ENCODE measurements at places on chromosomes 11 and 22.
A peak's percentile ranks its signal among the peaks of the same experiment; 100 is the strongest.

- DNase-seq, result no peak
These were observed 85.8 kb downstream of the MIAT start for GRCh38 chr22:26743149-26743548.

GRCh38 chr11:117146521-117146920, 2.4 kb downstream of the PAFAH1B2 start:
- DNase-seq, result no peak

GRCh38 chr11:83280256-83280655, 5.9 kb downstream of the CCDC90B start:
- DNase-seq, result no peak

DNA sequence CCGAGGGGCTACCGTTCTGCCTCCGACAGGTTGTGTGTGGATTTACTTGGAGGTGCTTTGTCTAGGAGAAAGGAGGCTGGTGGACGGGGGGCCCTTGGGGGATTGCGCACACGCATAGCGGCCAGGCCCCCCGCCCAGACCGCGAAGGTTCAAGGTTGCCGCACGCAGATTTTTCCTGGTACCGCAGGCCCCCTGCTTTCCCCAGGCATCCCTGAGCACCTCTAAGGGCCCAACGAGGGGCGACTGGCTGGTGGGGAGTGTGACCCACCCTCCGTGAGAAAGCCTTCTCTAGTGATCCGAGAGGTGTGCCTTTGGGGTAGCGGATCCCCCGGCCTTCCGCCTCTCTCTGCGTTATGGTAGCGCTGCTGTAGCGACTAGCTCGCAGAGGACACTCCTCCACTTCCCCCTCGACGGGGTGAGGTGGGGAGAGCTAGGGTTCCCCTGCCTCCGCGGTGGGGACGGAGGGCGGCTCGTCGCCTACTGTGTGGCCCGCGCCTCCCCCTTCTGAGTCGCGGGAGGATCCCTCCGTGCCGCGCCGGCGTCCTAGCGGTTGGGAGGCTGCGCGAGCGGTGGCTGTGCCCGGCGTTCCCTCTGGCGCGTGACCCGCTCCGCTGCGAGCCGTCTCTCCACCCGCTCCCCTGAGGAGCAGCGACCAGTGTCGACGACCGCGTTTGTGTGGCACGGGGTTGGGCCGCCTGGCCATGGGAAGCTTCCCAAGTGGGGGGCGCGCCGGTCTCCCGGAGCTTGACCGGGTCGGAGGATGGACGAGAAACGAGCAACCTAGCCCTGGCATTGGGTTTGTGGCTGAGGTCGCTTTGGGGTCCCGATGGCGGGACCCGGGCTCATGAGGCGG, 3900.0 kb upstream of the OR11H1 start:
- DNase-seq, result no peak

DNA sequence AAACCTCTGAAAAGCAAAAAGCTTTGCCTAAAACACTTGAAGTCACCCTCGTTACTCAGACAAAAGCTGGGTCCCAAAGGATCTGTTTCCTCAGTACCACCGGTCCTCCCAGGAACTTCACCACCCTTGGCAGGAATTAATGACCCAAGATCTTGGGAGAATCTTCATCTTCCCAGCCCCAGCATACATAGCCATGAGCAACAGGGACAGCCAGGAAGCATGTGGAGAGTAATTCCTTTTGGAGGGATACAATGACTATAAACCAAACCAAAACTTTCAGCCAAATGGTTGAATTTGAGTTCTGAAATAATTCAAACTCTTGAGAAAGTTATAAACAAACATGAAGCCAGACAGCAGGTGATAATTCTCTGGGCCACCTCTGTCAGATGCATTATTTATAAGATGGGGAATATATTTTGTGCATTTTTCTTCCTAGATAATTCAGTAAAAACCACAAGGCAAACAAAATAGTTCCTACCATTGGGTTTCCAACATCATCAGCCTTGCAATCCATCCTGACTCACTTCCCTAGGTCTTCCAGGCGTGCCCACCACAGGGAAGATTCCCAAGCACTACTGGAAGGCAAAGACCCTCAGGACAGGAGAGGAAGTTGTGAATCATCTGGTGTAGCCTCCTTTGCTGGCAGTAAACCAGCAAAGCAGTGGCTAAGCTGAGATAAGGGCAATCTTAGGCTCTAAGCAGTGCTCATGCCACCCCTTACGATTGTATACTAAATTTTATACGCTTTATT, 71.7 kb upstream of the DRD2 start:
- DNase-seq, result no peak

DNA sequence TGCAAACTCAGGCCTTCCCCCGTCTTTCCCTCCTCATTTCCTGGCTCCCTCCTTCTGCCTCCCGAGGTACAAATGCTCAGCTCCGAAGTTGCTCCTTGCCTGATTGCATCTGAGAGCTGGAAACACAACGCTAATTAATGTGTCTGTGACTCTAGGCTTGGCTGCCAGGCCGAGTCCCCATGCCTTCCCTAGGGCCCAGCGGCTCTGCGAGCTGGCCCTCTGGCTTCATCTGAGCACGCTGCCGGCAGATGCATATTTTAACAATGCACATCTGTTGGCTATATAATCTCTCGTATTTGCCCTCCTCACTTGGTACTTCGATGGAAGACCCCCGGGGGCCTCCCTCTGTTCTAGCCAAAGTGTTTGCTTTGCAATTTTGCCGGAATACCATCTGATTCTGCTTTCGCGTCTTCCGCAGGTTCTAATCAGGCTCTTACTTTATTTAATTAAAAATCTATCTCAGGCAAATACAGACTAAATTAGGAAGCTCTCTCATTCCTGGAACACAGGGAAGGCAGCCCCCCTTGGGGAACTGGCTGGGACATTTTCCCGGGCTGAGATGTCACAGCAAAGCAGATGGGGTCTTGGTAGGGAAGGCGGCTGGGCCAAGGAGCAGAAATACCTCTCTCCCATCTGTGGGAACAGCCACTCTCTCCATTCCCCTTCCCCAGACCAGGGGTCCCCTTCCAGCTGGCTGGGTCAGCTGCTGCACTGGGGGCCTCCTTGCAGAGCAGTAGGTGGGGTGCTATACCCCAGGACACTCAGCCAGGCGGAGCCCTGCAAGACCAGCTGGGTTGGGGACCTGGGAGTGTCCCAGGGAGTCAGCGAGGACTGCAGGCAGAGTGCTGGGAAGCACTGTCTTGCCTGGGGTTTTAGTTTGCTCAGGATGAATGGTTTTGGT, 162.8 kb downstream of the ST3GAL4 start:
- no peak for DNase-seq

DNA sequence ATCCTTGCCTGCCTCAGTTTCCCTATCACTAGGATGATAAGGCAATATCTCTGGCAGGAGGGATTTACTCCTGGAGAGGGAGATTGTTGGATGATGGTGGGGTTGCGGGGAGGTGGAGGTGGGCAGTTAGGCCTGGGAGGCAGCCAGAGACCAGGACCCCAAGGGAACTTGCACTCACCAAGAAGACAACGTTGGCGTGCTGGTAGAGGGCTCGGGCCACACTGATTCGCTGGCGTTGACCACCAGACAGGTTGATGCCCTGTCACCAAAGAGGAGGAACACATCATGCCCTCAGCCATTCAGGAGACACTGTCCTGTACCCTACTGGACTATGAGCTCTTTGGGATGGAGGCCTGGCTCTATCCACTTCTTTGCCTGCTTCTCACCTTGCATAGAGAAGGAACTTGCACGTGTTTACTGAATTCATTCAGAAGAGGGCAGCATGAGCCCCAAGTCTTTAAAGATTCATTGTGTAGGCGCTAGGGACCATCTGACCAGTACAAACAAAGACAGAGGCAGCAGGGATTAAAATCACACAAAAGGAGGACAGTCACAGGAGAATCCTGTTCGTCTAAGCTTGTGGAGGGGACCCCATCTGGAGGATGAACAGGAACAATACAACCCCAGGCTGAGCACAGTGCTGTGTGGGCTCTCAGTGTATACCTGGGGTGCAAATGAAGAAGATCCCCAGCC, 24.2 kb upstream of the KCNJ11 start:
- DNase-seq, result no peak

DNA sequence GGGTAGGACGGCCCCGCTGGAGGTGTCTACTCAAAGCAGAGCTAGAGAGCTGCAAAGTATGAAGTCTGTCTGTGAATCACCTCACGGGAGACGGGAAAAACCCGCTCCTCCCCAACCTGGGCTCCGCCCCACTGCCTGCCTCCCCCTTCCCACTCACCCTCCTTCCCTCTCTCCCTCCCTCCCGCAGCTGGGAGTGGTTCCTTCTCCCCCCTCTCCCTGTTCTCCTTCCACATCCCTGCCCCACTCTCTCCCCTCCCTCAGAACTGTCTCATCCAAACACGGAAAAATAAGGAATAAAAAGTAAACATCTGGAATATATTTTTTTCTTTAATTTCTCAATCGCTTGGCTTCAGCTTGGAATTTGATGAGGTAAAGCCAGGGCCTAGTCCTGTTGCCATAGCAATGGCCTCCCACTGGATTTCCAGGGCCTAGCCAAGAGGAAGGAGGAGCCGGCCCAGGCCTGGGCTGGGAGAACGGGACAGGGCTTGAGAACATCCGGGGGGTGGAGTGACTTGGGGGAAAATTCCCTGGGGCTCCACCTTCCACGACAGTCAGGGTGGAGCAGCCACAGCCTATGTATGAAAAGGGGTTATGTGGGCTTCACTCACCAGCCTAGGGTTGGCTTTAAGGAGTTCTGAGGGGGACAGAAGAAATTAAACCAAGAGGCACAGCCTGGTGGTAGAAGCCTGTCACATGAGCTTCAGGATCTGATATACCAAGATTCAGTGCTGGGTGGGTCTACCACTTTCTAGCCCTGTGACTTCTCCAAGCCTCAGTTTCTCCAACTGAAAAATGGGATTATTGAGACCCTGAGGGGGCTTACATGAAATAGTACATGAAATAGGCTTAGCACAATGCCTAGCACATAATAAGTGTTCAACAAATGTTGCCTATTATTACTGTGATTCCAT, 2.2 kb downstream of the TNKS1BP1 start:
- DNase-seq, result peak; percentile 98

- no peak for DNase-seq
These were observed 117.1 kb downstream of the MRTFA start for GRCh38 chr22:40519284-40519947.

GRCh38 chr11:86595451-86595850, 77.0 kb downstream of the ME3 start:
- no peak for DNase-seq

- peak; percentile 47 for DNase-seq
These were observed 8.8 kb downstream of the POU2F3 start for GRCh38 chr11:120248551-120249278.

Data from H54 (cell line).